Activated CD4-positive, alpha-beta T cell treated with anti-CD3 and anti-CD28 coated beads for 48 hours (primary cell): ENCODE measurements at places on chromosomes 16 and 17.

DNA sequence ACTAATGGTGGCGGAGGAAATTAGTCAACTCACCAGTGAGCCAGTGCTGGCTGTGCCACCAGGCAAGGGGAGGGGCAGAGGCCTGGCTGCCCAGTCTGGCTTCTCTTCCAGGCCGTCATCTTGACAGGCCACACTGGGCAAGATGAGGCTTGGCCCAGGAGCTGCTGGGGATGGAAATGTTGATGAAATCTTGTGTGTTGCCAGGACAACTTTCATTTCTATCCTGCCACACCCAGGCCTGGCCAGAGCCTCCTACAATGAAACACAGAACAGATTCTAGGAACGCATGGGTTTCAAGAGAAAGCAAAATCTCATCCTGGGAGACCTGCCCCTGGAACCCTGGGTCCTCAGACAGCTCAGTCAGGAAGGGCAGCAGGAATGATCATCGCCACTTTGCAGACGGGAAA, 9.3 kb downstream of the HEXIM2 start:
- no peak for DNase-seq

GRCh38 chr16:88768071-88768783, 16.8 kb downstream of the PIEZO1 start:
- no peak for DNase-seq

- DNase-seq = no peak
Observed at GRCh38 chr16:77158293-77158692, 32.7 kb upstream of the MON1B start.

DNA sequence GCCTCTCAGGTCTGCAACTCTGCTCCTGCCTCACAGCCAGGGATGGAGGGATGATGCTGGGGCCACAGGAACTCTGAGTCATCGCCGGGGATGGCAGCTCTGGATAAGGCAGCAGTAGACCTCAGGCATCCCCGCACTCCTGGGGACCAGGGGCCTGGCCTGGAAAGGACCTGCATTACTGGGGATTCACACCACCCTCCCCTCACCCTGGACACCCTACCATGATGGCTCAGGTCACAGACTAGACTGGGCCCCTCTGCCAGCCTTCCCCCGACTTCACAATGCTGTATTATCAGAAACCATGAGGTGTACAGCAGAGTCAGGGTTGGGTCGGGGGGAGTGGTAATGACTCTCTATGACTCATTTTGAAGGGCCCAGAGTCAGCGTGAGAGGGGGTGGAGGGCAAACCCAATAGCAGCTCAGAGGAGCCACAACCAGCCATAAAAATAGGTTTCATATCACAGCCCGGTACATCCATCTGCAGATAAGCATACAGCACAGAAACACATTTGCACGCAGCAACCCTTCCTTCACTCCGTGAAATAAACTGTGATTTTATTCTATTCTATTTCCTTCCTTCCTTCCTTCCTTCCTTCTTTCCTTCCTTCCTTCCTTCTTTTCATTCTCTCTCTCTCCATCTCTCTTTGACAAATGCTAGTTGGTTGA, 28.8 kb downstream of the DYNLRB2 start:
- DNase-seq = peak; percentile 88

- DNase-seq = no peak
Observed at GRCh38 chr17:67198131-67198530, 46.9 kb downstream of the HELZ start.

DNA sequence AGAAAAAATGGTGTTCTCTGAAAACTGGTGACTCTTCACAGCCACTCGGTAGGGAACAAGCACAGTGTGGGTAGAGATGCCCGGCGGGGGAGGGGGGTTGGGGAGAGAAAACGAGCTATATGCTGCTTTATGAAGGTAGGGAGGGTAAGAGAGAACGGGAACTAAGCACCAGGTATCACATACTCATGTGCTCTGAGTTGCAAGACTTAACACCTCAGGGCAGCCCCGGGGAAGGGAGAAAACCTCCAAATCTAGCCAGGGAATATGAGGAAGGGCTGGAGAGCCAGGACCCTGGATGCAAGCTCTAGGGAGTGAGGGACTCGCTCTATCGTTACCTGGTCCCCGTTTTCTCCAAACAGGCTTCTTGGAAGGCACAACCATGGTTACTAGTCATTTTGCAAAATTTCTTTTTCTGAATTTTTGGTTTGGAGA, 35.3 kb downstream of the HIC1 start:
- DNase-seq = peak; percentile 32

DNA sequence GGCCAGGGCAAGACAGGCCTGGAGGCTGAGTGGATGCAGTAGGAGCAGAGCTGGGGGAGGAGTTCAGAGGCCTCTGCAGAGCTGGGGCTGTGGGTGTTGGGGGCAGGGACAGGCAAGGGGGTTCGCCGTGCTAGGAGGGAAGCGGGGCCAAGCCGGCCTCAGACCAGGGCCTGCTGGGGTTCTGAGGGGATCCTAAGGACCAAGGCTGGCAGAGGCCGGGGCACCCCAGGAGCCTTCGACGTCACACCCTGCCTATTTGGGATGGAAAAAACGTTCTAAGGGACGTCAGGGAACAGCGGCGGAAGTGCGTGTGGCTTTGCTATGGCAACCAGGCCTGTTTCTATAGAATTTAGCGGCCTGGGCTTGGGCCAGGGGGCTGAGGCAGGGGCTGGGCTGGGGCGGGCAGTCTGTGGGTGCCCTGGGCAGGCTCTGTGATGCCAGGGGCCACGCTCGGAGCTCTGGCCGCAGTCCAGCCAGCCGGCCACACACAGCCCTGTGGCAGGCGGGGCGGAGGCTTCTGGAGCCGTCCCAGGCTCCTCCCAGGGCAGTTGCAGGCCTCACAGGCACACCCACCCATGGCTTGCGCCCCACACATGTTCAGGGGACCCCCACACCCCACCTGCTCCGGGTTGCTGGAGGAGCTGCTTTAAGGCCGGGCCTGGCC, 3.7 kb downstream of the TRAF7 start:
- no peak for DNase-seq

- DNase-seq = peak; percentile 38
Observed at GRCh38 chr16:252366-253337, 18.0 kb downstream of the FAM234A start.

GRCh38 chr16:9235867-9236266, 144.4 kb downstream of the HAPSTR1 start:
- DNase-seq = no peak

GRCh38 chr16:66728117-66728787, 23.2 kb downstream of the DYNC1LI2 start:
- no peak for DNase-seq

DNA sequence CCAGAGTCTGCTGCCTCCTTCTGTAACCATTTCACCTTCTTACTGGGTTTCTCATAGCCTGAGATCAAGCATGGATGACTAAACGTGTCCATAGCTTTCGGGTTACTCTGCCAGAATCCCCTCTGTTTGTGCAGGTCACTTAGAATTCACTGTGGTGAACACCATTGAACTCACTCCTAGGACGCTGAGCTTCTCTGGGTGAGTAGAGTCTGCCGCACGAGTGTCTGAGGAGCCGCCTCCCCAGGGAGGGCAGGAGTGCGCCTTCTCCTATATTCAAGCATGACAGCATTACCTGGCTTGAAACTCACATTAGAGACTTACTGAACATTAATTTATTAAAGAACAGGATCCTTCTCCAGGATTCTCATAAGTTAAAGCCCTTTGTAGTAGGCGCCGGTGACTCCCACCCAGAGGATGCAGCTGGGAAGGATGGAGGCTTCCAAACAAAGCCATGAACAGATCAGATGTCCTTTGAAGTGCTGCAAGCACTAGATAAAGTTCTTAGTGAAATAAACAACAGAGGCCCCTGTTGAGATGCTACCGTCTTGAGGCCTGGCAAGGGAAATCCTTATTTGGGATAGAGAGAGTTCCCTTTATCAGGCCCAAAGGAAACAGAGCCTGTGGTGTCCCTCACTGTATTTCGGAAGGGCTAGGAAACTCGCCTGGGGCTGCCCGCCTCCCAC, 144.6 kb upstream of the PLCG2 start:
- no peak for DNase-seq

- DNase-seq = no peak
Observed at GRCh38 chr16:72480911-72481310, 309.0 kb upstream of the PMFBP1 start.

DNA sequence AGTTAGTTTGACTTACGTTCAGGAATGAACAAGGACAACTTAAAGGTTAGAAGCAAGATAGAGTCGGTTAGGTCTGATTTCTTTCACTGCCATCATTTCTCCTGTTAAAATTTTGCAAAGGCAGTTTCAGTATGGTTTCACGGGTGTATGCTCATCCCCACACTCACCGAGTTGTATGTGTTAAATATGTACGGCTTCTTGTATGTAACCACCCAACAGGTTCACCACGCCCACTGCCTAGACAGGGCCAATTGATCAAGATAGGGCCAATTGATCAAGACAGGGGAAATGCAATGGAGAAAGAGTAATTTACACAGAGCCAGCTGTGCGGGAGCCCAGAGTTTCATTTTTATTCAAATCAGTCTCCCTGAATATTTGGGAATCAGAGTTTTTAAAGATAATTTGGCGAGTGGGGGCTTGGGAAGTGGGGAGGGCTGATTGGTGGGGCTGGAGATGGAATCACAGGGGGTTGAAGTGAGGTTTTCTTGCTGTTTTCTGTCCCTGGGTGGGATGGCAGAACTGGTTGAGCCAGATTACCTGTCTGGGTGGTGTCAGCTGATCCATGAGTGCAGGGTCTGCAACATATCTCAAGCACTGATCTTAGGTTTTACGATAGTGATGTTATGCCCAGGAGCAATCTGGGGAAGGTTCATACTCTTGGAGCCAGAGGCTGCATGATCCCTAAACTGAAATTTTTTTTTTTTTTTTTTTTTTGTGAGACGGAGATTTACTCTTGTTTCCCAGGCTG, 62.4 kb upstream of the PLCG2 start:
- peak; percentile 61 for DNase-seq

GRCh38 chr16:51359141-51359955, 208.3 kb upstream of the SALL1 start:
- no peak for DNase-seq

GRCh38 chr16:58855291-58855863, 121.3 kb upstream of the GOT2 start:
- DNase-seq = no peak

- DNase-seq = no peak
Observed at GRCh38 chr17:539066-539465, 175.6 kb downstream of the VPS53 start.

GRCh38 chr17:278676-279059, 73.9 kb downstream of the RPH3AL start:
- no peak for DNase-seq

DNA sequence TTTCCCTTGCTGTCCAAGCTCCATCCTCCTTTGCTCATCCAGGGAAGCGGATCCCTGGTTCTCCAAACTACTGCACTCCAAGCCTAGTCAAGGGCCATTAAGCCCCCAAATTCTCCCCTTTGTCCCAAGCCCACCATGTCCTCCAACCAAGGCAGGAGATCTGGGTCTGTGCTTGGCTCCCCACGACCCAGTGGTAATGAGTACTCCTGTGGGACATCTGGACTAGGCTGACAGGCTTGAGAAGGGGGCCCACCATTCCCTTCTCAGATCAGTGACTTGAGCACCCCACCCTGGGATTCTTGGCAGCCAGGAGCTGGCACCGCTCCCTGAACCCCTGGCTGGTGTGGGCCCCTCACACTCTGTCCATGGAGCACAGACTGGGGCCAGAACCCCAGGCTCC, 17.1 kb downstream of the OSBPL7 start:
- no peak for DNase-seq

DNA sequence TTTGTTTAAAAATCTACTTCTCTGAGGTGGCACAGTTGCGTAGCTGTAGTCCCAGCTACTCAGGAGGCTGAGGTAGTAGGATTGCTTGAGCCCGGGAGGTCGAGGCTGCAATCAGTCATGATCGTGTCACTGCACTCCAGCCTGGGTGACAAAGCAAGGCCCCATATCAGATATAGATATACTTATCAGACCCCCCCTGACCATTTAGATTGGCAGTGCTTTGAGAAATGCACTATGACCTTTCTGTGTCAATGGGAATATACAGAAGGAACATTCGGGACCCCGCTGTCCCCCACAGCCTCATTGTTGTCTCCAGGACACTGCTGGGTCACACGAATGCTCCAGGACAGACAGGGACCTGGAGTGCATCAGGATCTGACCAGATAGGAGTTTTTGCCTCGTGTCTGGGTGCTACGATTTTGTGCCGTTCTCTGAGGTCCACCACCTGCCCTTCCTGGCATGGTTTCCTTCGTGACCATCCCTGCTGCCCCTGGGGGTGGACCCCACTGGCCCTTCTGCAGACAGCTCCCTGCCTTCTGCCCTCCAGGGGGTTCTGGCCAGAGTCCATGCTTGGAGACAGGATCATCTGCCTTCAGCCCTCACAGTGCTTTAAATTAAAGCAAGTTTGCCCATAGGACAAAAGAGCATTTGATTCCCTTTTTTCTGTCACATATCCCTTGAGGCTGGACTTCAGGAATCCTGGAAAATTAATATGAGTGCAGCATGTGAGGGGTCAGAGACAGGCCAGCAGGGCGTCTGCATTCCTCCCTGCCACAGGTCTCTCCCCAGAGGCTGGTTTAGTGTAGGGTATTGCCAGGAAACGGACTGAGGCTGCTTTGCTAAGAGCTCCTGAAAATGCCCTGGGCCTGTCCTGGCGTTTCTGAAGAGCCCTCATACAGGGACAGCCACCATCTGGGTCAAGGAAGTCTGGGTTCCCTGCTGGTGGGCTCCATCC, 19.3 kb downstream of the PLD6 start:
- DNase-seq = no peak
